ENCODE measurements at places on chromosomes 13 and 19.

DNA sequence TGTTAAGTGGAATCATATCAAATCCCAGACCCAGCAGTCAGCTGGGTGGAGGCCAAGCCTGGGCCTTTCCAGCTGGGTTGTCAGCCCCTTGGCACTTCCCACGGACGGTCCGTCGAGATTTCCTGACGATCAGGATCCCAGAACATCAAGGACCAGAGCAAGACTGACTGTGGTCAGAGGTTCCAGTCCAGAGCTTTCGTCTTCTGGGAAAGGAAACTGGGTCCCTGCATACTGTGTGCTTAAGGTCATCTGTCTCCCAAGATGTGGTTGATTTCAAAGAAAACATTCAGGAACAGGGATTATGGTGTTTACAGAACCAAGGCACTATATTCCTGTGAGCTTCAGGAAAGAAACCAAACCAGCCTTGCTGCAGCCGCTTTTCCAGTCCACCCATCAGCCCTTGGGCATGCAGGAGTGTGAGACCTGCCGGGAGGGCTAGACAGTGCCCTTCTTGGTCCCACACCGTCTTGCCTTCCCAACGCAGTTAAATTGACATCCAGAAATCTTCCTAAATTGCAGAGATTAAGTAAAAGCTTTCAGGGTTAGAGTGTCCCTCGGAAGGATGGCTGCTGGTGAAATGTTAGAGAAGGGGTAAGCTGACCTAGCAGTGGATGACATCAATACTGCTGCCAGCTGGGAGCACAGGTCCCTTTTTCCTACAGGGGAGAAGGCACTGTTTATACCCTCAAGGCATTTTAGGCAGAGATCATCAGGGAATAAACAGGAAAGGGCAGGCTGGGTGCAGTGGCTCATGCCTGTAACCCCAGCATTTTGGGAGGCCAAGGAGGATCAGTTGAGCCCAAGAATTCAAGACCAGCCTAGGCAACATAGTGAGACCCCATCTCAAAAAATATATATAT lies 5.0 kb upstream of the C19orf33 start:
- DNase-seq: no peak

DNA sequence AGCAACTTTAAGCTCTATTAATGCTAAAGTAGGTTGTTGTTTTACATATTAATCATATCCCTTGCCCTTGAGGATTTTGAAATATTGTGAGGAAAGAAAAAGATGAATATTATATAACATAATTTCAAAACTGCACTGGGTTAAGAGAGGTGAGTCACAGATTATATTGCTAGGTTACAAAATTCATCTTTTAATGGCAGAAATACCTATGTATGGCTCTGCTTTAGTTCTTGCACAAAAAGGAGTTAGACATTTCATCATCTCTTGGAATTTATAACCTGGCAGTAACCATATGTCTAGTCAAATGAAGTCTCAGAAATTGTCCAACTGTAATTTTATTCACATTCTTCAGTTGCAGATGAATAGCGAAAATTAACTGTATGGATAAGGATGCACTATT lies 2041.1 kb downstream of the OLFM4 start:
- DNase-seq: no peak

GRCh38 chr19:2112516-2113320 lies 16.0 kb downstream of the IZUMO4 start:
- DNase-seq: no peak

DNA sequence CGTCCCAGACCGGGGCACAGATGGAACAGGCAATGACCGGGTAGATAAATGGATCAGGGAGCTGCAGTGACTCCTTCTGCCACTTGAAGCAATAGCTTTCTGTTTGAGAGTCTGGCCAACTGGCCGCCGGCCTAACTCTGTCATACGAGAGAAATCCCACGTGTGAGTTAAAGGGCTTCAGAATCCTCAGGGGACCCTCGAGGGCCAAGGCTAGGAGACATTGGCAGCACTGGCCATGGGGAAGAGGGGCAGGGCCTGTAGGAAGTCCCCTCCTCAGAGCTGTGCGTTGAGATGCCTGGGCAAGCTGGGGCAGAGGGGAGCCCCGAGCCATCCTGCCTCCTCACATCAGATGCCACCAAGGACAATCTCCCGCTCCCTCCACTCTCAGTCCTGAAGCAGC lies 51.6 kb downstream of the KLF2 start:
- no peak for DNase-seq

DNA sequence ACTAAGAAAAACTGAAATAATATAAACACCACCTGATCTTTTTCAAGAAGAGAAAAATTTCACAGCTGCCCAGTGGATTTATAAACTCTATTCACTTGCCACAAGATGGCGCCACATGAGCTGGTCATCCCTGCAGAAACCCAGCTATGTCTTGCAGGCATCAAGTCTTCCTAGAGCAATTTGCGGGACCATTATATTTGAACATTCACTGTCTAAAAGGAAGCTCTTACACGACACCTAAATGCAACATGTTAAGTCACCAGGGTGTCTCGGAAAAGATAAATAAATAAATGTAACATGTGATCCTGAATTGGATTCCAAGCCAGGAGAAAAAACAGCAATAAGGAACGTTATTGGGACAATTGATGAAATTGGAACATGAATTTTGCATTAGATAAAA lies 20.3 kb upstream of the AKT2 start:
- peak; percentile 71 for DNase-seq

- peak; percentile 49 for DNase-seq
These were observed 75.8 kb upstream of the UBAC2 start for GRCh38 chr13:99124794-99125316.

DNA sequence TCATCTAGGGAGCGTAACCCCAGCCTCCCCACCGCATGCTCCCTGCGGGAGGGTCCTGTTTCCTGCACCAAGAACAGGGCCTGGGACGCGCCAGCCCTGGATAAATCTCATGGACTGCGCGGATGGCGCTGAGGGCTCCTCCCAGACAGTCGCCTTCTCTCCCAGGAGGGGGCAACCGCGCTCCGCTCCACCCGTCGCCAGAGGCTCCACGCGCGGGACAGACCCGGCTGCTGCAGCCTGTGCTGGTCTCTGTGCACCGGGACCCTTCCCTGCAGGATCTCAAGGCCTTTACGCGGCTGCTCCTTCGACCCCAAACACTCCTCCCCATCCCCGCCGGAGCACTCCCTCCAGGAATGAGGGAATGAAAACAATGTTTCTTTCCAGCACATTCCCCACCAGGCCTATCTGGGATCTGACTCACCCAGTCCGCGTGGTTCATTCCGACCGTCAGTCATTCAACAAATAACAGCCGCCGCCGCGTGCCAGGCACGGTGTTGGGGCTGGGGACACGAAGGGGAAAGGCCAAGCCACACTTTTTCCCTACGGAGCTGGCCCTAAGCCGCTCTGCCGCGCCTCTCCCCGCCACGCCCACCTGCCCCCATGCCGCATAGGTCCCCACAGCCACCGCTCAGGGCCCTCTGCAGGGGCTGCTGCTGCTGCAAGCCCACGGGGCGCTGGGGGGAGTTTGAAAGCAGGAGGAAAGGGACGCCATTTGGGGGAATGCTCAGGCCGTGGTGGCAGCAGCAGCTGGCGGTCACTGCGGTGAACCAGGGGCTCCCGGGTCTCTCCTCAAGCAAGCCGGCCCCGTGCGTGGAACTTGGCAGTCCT lies 6.0 kb downstream of the PNMA8B start:
- no peak for DNase-seq

- DNase-seq: no peak
These were observed 4.6 kb upstream of the CACNG8 start for GRCh38 chr19:53958168-53958571.

GRCh38 chr19:38134540-38135149 lies 89.4 kb downstream of the DPF1 start:
- DNase-seq: no peak

DNA sequence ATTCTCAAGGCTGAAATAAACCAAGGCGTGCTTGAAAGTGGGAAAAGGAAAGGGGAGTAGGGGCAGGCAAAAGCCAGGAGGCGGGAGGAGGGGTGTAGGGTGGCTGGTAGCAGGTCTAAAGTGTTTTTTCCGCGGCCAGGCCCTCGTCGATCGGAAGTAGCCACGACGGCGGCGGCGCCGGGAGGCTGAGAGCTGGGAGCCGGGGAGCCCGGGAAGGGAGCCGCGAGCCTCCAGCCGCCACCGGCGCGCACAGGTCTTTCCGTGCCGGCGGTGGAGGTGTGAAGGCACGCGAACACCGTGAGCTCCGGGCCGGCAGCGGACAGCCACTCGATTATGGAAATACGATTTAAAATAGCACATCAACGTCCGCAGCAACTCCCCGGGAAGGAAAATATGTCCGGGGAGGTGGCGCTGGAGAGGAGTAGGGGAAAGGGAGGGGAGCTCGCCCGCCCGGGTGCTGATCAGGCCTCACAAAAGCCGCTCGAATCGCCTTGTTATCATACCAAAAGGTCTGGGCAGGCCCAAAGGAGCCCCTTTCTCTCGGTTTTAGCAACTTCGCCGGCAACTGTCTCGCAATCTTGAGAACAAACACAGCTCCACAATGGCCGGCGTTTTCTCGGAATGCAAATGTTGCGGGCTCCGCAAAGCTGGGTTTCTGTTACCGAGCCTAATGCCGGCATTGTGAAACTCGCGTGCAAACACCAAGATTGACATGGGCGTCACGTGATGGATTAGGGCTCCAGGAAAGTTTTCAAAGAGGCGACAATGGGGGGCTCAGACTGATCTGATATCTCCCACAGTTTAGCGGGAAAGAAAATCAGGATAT lies 2.9 kb upstream of the PCDH8 start:
- DNase-seq: no peak

DNA sequence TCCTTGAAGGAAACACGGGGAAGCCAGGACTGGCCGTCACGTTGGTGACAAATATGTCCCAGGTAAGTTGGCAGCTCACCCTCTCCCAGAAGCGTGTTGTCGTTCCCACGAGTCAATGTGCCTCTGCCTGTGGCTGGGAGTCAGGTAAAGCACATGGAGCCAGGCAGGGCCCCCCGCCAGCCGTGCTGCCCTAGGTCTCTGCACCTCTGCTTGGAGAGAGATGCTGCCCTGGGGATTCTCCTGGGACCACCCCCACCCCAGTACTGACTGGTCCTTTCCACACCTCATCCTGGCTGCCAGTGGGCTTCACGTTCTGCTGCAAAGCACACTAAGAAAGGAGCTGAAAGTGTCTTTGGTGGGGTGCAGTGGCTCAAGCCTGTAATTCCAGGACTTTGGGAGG lies 9.9 kb downstream of the ZNF114 start:
- DNase-seq: no peak

GRCh38 chr13:44506719-44507118 lies 69.4 kb downstream of the TSC22D1 start:
- no peak for DNase-seq

GRCh38 chr19:41352609-41353465 lies 885 bp downstream of the TGFB1 start:
- DNase-seq: peak; percentile 82

DNA sequence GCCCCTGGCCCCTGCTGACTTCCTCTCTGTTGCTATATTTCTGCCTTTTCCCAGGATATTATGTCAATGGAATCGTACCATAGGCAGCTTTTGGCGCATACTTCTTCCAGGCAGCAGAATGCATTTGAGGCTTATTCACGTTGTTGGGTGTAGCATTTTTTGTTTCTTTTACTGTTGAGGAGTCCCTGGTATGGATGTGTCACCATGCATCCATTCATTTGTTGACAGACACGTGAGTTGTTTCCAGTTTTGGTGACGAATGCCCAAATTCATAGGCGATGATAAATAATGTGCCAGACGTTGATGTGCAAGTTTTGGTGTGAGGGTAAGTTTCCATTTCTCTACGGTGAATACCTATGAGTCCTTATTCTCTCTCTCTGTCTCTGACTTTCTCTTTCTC lies 5.0 kb downstream of the NFILZ start:
- no peak for DNase-seq

DNA sequence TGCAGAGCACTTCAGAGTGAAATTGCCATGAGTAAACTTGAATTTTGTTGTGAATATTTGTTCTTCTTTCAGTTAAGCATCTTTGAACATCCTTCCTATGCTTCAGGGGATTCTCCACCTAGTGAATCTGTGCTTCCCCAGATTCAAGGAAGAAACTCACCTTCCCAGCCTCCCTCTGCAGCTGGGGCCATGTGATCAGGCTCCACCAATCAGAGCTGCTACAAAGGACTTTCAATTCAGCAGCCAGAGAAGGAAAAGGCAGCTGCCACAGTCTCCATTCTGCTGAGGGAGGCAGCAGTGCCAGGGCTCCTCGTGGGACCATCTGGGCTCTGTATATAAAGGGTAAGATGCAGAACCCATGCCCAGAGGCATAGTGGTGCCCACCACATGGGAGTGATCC lies 89.7 kb upstream of the SIAH3 start:
- DNase-seq: no peak

GRCh38 chr19:2634228-2634951 lies 68.1 kb downstream of the GNG7 start:
- DNase-seq: peak; percentile 83

DNA sequence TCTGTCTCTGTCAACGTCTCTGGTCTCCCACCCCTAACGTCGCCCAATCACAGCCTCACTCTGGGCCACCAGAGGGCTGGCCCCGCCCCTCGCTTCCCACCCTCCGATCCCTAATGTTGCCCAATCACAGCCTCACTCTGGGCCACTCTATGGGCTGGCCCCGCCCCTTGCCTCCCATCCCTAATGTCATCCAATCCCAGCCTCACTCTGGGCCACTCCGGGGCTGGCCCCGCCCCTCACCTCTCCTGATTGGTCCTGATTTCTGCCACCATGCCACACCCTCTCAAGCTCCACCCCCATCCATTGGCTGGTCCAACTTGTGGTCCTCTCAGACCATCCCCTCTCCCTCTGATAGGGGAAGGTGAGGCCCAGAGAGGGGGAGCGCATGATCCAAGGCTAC lies 24.9 kb downstream of the CELF5 start:
- no peak for DNase-seq

DNA sequence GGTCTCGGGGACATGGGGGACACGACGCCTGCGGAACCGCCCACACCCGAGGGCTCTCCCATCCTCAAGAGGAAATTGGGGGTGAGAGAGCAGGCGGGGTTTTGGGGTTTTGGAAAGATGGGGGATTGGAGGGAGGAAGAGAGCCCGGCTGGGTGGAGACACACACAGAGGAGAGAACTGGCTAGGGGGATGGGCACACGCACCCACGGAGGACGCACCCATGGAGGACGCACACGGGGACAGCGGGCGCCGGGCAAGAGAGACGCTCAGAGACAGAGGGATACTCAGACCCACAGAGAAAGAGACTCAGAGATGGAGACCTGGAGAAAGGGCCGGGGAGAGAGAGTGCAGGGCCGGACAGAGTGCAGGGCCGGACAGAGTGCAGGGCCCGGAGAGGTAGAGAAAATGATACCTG lies 52.1 kb downstream of the MAP4K1 start:
- DNase-seq: no peak

- DNase-seq: no peak
These were observed 5.1 kb downstream of the CBARP start for GRCh38 chr19:1232652-1233072.

DNA sequence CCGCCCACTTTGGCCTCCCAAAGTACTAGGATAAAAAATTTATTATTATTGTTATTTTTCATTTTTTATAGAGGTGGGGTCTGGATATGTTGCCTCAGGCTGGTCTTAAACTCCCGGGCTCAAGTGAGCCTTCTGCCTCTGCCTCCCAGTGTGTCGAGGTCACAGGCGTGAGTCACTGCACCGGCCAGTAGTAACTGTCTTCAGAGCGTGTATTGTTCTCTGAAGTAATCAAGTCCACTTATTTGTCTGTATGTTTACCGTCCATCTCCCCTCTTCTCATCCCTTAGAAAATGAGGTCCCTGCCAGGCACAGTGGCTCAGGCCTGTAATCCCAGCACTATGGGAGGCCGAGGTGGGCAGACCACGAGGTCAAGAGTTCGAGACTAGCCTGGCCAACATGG lies 18.2 kb upstream of the SULT2B1 start:
- no peak for DNase-seq

Data from HL-60 (cell line).